Uterus (tissue), 4 donors: ENCODE measurements at places on chromosomes 7 and 10. TPM values are rescaled to one million over a fixed set of nuclear protein-coding genes. Genes with fewer than 3 reads are reported as not detected.

DNA sequence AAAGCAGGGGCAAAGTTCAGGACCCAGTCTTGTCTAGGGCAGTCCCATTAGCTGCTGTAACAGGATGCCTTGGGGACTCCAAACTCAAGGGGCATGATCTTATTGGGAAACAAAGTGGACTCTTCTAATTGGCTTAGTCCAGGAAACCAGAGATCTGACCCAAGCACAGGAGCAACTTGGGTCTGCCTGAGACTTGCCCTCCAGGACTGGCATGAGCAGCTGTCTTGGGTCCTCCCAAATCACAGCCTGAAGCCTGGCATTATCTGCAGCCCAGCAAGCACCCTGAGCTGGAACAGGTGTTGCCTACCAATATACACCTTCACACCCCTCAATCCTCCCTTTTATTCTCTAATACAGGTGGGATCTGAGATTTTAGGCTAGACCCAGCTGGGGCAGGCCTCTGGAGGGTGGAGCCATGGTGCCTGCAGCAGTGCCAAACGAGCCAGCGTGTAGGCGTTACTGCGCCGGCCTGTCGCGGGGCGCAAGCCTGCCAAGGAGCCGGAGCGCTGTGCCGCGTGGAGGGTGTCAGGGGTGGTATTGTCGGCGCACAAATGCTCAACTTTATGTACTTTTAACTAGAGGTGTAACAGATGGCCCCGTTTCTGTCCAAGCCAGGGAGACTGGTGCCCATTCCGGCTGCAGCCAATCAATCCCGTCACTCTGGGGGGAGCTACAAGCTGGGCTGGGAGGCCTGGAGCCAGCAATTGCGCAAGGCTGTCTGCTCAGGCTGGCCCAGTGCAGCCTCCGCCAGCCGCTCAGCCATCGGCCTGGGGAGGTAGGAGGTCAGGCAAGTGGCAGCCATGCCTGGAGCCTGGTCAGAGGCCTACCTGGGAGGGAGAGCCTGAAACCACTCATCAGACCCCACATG, 12.8 kb upstream of the LBX1 start:
- no peak overlapping the region for H3K4me3 ChIP-seq
- no peaks in the 10 kb centered on the region for H3K36me3 ChIP-seq
- DNase-seq = no peak
- peaks cover 16% of the 10 kb centered on the region for H3K27me3 ChIP-seq
- H3K4me1 ChIP-seq = no peaks in the 10 kb centered on the region
- H3K27ac ChIP-seq = no peak overlapping the region

The SMC3 gene
- 35.6 TPM for total RNA-seq

DNA sequence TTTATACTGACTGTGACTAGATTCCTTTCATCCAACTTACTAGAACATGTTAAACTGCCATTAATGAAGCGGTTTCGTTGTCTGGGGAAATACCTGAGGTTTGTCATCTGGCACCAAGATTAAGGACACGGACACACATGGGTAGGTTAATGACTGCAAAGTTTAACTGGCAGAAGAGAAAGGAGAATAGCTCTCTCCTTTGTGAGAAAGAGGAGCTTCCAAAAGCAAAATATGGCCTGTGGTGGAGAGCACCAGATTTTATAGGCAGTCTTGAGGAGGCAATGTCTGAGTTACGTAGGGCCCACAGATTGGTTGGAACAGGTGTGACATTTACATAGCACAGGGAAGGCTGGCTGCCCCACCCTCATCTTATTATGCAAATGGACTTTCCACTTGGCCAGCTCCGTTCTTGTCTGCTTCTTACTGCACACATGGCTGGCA, 1193.0 kb upstream of the CELF2 start:
- no peaks in the 10 kb centered on the region for H3K36me3 ChIP-seq
- no peak overlapping the region for H3K27ac ChIP-seq
- H3K4me3 ChIP-seq = no peak overlapping the region
- no peaks in the 10 kb centered on the region for H3K27me3 ChIP-seq
- no peak for DNase-seq

- H3K4me3 ChIP-seq = no peak overlapping the region
- H3K36me3 ChIP-seq = no peaks in the 10 kb centered on the region
- peak; percentile 30 for DNase-seq
- no peaks in the 10 kb centered on the region for H3K27me3 ChIP-seq
Measured at GRCh38 chr7:134932707-134933370, 53.5 kb upstream of the AGBL3 start.
